ENCODE measurements at places on chromosomes 5 and 9.

DNA sequence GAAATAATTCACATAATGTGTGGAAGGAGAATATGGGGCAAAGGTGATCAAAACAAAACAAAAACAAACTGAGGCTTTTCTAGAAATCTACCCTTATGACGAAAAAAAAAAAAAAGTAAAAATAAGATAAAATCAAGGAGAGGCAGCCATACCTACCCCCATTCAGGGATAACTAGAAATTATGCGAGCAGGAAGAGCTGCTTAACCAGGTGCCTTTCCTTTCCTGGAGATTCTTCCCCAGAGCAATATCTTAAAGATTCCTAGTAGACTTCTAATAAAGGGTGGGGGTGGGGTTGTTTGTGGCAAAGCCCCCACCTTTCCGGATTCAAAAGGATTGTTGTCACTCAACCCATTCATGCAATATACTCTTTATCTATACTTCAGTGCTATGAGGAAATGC, 112.0 kb upstream of the IFNK start:
- no peak for DNase-seq

GRCh38 chr5:130923543-130924124, 241.4 kb downstream of the HINT1 start:
- DNase-seq = no peak

DNA sequence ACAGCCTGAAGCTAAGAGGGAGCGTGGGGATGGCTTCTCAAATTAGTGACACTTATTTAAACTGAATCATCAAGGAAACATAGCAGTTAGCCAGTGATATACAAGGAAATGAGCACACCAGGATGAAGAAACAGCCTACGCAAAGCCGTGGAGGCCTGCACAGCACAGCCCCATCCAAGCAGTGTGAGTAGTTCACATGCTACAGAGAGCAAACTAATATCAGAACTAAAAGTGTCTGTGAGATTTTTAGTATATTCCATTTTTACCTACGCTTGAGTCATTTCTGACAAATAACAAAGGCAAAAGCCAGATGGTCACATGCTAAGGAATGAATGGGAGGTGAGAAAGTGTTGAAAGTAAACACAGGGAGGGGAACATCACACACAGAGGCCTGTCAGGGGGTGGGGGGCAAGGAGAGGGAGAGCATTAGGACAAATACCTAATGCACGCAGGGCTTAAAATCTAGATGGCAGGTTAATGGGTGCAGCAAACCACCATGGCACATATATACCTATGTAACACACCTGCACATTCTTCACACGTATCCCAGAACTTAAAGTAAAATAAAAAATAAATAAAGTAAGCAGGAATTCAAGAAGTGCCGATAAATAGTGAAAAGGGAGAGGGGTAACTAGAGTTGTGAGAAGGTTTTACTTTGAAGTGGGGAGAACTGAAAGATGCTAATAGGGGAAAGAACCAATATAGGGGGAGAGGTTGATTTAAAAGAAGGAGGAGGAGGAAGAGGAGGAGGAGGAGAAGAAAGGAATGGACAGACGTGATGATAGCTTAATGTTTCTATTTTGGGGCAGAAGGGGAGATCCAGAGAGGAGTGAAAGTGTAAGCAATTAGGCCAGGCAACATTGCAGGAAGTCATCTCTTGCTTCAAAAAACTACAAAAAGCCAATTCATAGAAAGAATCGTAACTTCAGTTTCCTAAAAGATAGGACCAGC, 100.9 kb upstream of the PTGER4 start:
- DNase-seq = no peak

GRCh38 chr5:99600952-99601351, 672.1 kb upstream of the CHD1 start:
- DNase-seq = no peak

- DNase-seq = no peak
Observed at GRCh38 chr9:32704343-32704742, 68.9 kb upstream of the TAF1L start.

GRCh38 chr5:41967401-41967800, 42.3 kb downstream of the FBXO4 start:
- DNase-seq = no peak

All from mesothelial cell of epicardium (in vitro differentiated cells).